ENCODE measurements at places on chromosomes 11 and 22. TPM values are rescaled to one million over a fixed set of nuclear protein-coding genes. Genes with fewer than 3 reads are reported as not detected.

Gene OR8G5
- not detected for total RNA-seq

Gene PVALB
- total RNA-seq = 2.3 TPM

Gene CTSW
- total RNA-seq = 0.62 TPM

Gene DSCAML1
- total RNA-seq = 0.29 TPM

Gene SLC16A8
- not detected for total RNA-seq

Gene GGTLC2
- not detected for total RNA-seq

Gene HTR3A
- not detected for total RNA-seq

Gene HTATIP2
- 2.7 TPM for total RNA-seq

Gene EIF1AD
- total RNA-seq = 28.8 TPM

Gene SESN3
- 19.7 TPM for total RNA-seq

Gene CABP4
- total RNA-seq = not detected

Gene COMMD9
- 24.5 TPM for total RNA-seq

Gene OR2AT4
- not detected for total RNA-seq

Gene PDXP
- total RNA-seq = 0.88 TPM

Gene TTLL1
- 5.6 TPM for total RNA-seq

Gene E2F8
- not detected for total RNA-seq

Gene OR8A1
- total RNA-seq = not detected

Gene SLC5A1
- total RNA-seq = 0.14 TPM

Gene MAFF
- 60.6 TPM for total RNA-seq

Gene PLXNB2
- 208 TPM for total RNA-seq

Gene TENM4
- total RNA-seq = 61.5 TPM

Gene APOC3
- not detected for total RNA-seq

Gene C22orf23
- total RNA-seq = not detected

Gene CRY2
- 83.0 TPM for total RNA-seq

Gene MRGPRF
- total RNA-seq = 173 TPM

Gene AIFM3
- total RNA-seq = not detected

Gene ISX
- total RNA-seq = under 0.01 TPM

Gene DDX17
- total RNA-seq = 720 TPM

Gene SCN4B
- total RNA-seq = 1.8 TPM

Gene PARVG
- 9.7 TPM for total RNA-seq

Gene SERPING1
- total RNA-seq = 552 TPM

Gene KIRREL3
- not detected for total RNA-seq

Gene MS4A15
- not detected for total RNA-seq

Gene OR8J3
- total RNA-seq = not detected

Data from uterus (tissue), 4 donors.